ENCODE measurements at places on chromosomes 3 and 15.

DNA sequence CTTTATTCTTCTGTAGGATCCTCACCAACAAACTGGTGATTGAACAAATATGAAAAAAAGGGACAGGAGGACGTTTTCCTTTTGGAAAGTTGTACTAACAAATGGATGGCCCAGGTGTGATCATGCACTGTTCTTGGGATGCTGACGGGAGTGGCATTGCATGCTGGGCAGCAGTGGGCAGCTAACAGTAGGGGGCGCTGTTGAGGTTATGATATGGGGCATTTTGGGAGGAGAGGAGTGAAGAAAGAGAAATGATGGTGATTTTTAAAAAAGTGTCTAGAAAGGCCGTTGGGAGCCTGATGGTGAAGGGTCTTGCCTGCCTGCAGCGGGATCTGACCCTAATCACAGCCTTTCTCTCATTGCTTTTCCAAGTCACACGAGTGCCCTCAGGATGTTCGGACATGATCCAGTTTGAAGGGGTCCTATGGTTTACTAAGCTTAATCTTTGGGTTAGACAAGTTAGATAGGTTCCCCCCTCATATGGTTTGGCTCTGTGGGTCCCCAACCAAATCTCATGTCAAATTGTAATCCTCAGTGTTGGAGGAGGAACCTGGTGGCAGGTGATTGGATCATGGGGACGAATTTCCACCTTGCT, 46.2 kb upstream of the PRTG start:
- DNase-seq: no peak

DNA sequence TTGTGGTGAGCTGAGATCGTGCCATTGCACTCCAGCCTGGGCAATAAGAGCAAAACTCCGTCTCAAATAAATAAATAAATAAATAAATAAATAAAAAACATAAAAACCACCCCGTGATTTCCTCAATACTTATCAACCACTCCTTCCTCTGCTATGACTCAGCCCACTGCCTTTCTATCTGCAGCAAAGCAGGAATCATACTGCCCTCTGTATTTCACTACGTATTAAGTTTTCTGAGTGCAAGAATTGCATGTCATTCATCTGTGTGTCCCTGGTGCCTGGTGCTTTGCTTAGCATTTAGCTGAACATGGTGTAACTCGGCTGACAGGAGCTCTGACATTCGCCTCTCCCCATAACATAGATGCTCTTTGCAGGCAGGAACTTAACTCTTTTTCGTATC, 7.1 kb downstream of the LSG1 start:
- DNase-seq: no peak

- DNase-seq: no peak
Observed at GRCh38 chr3:134337071-134337482, 37.2 kb downstream of the AMOTL2 start.

DNA sequence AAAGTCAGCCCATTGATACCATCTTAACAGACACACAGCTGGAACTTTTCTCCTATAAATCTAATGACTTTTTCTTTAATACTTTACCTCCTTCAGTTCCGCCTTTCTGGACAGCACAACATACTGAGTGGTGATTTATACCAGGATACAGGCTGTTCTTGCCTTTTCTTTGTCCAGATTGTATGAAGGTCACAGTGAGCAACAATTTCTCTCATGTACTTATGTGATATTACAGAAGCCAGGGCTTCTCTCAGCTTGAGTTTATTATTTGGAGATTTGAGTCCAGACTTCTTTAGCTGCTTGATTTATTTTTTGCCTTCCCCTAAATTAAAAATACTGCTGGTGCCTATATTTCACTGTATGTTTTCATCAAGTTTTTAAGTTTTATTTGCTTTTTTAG, 976.0 kb downstream of the ROBO2 start:
- DNase-seq: no peak

- no peak for DNase-seq
Observed at GRCh38 chr15:95715116-95715903, 615.2 kb upstream of the NR2F2 start.

GRCh38 chr15:38053205-38053604, 118.8 kb downstream of the TMCO5A start:
- DNase-seq: no peak

GRCh38 chr15:69623392-69624154, 171.0 kb downstream of the RPLP1 start:
- DNase-seq: no peak

DNA sequence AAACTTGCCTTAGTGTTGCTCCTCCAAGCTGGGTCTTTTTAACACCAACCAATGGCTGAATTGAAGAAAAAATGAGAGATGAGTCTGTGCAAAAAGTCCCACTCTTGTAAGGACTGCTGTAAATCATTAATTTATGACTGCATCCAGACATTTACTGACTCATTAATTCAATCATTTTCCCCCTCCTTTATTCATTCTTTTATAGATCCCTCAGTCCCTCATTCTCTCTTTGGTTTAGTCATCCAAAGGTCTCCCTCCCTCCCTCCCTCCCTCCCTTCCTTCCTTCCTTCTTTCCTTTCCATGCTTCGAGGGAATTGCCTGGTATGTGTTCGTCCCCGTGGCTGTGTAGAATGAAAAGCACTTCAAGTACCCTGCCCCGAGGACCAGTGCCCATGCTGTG, 35.3 kb upstream of the MRPS22 start:
- no peak for DNase-seq

DNA sequence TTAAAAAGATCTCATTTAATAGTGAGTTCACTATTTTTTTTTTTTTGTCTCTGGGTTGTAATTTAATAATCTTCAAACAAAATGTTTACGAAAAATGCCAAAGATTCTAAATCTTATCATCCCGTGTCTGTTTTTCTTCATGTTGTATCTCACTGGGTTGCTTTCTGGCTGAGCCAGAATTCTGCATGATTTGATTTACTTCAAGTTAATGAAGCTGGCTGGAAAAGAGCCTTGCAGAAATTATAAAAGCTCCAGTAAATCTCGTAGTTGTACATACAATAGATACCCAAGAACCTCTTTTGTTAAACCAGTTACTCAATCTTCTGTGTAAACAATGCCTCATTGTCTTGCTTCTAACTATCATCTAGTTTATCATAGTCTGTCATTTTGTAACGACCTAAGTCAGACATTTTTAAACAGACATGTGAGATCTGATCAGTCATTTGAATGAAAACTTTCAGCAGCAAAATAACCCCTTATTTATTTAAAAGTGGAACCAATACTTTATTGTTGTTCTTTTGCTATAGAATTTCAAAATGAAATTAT, 249.0 kb downstream of the MCTP2 start:
- DNase-seq: no peak

- DNase-seq: peak; percentile 53
Observed at GRCh38 chr3:197083486-197083885, 53.9 kb upstream of the MELTF start.

DNA sequence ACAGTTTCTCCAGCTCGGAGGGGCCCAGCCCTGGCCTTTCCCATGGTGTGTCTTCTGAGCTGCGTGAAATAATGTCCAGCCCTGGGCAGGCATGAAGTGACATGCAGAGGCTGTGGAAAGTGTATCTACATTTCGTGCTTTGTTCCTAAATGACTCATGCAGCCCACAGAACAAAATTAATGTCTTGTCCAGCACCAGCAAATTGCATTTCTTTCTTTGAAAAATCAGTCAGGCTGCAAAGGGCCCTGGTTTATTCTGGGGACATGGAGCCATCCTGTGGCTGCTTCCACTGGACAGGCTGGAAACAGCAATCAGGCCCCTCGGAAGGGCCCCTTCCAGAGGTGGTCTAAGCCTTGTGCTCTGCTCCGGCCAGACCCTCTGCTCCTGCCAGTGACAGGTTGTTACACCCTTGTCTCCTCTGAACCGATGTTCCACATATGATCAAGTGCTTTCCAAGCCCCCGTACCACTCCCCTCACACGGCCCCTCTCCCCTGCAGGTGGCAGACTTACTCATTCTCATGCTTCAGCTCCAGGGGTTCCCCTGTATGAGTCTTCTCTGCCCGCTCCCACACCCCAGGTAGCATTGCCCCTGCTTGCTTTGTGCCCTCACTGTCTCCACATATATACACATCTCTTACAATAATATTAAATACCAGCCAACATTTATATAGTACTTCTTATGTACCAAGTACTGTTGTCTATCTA, 33.7 kb downstream of the CRYGS start:
- peak; percentile 17 for DNase-seq

DNA sequence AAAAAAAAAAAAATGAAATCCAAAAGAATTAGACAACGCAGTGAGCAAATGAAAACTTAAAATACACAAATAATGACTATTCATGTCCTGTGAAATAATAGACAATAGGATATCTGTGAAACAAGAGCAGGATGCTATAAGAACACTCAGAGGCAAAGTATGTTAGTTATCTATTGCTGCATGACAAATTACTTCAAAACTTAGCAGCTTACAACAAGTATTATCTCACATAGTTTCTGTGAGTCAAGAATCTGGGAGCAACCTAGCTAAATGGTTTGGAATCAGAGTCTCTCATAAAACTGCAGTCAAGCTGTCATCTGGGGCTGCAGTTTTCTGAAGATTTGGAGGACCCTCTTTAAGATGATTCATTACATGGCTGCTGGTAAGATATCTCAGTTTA, 36.5 kb upstream of the ZMAT3 start:
- peak; percentile 29 for DNase-seq

DNA sequence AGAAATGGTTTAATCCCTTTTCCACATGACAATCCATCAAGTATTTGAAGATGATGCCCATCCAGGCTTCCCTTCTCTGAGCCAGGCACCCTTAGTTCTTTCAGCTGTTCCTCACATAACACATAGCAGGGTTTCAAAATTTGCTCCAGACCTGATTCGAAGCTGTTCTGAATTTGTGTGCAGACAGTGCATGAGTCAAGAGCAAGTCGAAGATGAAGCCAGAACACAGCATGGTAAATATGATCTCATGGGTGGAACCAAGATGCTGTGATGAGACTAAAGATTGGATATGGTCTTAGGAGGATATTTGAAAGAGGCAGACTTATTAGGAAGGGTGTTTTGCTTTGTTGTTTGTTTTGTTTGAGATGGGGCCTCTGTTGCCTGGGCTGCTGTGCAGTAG, 32.6 kb upstream of the PDE8A start:
- no peak for DNase-seq

GRCh38 chr3:175861916-175862315, 1002.8 kb downstream of the NAALADL2 start:
- no peak for DNase-seq

GRCh38 chr15:99009741-99010330, 2.2 kb upstream of the PGPEP1L start:
- DNase-seq: no peak

DNA sequence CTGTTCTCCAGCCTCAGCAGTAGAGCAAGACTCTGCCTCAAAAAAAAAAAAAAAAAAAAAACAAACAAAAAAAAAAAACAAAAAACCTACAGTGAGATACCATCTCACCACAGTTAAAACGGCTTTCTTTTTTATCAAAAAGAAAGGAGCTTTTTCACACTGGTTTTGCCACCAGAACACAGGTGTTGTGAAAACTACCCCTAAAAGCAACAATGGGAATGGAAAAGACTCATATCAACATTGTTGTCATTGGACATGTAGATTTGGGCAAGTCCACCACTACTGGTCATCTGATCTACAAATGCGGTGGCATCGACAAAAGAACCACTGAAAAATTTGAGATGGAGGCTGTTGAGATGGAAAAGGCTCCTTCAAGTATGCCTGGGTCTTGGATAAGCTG, 24.8 kb upstream of the SLC25A38 start:
- DNase-seq: no peak

- no peak for DNase-seq
Observed at GRCh38 chr3:60514866-60515265, 736.4 kb downstream of the FHIT start.

DNA sequence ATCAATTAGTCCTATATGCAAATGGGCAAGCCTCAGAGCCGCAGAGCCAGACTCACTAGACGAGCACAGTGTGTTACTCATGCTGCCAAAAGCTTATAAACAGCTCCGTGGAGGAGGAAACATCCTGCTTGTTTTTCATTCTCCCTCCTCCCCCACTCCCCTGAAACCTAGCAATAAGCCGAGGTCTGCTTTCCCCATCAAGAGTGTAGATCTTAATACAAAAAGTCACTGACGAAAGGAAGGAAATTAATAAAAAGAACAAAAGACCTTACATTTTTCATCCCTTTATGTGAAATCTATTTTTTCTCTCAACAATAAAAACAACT, 88.5 kb downstream of the XXYLT1 start:
- peak; percentile 41 for DNase-seq

GRCh38 chr3:183427876-183428446, 458 bp downstream of the MCF2L2 start:
- peak; percentile 66 for DNase-seq

GRCh38 chr15:41564960-41565502, 6.0 kb downstream of the TYRO3 start:
- DNase-seq: no peak

GRCh38 chr15:31484986-31485385, 158.4 kb downstream of the KLF13 start:
- no peak for DNase-seq

GRCh38 chr15:72682772-72683171, 3.2 kb downstream of the HIGD2B start:
- no peak for DNase-seq

DNA sequence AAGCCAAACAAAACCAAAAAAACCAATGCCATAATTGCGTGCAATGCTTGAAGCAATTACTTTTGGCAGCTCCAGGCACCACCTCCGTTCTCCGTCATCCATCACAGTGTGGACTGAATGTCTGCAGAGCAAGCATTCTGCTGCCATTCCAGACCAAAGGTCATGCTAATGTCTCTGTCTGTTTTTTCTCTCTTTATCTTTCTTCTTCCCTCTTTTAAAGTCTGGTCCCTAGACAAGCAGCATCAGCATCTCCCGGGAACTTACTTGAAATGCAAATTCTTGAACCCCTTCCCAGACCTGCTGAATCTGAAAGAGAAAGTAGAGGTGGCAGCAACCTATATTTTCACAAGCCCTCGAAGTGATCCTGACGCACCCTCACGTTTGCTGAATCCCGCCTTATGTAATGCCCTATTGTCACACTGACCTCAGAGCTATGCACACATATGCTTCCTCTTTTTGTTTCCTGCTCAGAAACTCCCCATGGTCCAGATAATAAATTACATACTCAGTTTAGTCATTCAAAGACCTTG, 297.3 kb upstream of the PROK2 start:
- peak; percentile 10 for DNase-seq

GRCh38 chr3:44795197-44795596, 33.6 kb downstream of the KIF15 start:
- DNase-seq: peak; percentile 2

DNA sequence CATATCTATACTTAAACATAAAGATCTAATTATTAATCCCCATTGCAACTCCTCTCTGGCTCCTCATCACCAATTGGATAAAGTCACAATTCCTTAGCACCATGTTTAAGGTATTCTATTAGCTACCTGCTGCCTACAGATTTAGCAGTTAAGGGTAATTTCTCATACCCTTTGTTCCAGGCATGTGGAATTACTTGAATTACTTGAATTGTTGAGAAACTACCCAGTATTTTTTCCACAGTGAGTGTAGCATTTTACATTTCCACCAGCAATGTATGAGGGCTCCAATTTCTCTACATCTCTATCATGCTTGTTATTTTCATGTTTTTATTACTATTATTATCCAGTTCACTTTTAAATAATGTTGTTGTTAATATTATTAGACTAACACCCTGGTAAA, 86.4 kb downstream of the P2RY1 start:
- DNase-seq: no peak

GRCh38 chr3:179769411-179770247, 116.8 kb downstream of the USP13 start:
- peak; percentile 14 for DNase-seq

Data from Daoy (cell line).